ENCODE measurements at places on chromosomes 16 and 17.

GRCh38 chr16:15769239-15769638, 87.6 kb downstream of the MYH11 start:
- DNase-seq: no peak

DNA sequence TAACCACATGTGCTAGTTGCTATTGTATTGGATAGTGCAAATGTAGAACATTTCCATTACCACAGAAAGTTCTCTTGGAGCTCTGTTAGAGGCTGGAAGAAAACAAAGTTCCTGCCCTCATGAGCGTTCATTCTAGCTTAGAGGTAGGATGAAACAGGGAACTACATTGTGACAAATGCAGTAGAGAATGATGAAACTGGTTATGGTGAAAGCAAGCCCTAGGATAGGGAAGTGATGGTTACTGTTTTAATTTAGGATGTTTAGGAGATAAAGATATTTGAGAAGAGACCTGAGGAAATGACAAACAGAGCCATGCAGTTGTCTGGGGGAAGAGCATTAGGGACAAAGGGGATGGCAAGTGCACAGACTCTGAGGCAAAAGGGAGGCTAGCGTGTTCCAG, 50.7 kb downstream of the AATF start:
- DNase-seq: no peak

GRCh38 chr17:14372905-14373613, 72.2 kb downstream of the HS3ST3B1 start:
- no peak for DNase-seq

- DNase-seq: no peak
These were observed 121.0 kb upstream of the NLRP1 start for GRCh38 chr17:5705081-5705875.

- no peak for DNase-seq
These were observed 748.4 kb downstream of the MAF start for GRCh38 chr16:78852081-78852635.

DNA sequence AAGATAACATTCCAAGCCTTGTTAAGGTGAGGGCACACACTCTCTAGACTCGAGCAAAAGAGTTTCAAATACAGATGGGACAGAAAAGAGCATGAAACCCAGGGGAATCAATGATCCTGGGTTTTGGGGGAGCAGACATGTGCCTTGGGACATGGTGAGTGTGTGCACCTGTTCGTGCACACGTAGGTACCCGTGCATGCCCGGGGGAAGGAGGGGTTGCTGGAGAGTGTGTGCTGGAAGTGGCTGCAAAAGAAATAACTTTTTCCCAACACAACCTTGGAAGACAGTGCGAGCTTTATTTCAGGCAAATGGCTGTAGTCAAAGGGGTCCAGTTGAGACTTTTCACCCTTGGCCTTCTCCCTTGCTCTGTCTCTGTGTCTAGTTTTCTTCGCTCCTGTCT, 62.6 kb downstream of the C16orf78 start:
- no peak for DNase-seq

DNA sequence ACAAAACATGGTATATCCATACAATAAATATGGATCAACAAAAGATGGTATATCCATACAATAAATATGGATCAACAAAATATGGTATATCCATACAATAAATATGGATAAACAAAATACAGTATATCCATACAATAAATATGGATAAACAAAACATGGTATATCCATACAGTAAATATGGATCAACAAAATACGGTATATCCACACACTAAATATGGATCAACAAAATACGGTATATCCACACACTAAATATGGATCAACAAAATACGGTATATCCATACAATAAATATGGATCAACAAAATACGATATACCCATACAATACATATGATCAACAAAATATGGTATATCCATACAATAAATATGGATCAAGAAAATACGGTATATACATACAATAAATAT, 8.1 kb downstream of the METTL16 start:
- no peak for DNase-seq

DNA sequence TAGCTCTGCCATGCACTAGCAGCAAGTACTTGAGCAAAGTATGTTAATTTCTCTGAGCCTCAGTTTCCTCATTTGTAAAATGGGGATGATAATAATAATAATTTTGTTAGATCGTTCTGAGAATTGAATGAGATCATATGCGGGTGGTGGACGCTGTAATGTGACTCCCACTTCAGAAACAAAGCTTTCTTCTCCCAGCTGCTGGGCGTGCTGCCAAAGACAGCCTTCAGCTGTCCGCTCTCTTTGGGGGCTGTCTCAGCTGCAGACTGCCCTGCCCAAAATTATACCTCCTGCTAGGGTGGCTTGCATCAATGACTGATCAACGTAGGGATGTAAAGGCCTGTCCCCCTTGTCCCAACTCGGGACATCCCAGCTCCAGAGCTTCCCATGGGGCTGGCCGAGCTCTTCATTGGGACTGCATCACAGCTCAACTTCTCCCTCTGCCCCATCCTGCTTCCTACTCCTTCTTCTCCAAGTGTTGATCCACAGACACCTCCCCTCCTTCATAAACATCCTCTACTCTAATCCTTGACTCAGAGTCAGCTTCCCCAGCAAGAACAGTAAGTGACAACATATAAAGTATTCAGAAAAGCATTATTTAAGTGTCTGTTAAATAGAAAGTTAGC, 30.7 kb upstream of the CDH5 start:
- no peak for DNase-seq

DNA sequence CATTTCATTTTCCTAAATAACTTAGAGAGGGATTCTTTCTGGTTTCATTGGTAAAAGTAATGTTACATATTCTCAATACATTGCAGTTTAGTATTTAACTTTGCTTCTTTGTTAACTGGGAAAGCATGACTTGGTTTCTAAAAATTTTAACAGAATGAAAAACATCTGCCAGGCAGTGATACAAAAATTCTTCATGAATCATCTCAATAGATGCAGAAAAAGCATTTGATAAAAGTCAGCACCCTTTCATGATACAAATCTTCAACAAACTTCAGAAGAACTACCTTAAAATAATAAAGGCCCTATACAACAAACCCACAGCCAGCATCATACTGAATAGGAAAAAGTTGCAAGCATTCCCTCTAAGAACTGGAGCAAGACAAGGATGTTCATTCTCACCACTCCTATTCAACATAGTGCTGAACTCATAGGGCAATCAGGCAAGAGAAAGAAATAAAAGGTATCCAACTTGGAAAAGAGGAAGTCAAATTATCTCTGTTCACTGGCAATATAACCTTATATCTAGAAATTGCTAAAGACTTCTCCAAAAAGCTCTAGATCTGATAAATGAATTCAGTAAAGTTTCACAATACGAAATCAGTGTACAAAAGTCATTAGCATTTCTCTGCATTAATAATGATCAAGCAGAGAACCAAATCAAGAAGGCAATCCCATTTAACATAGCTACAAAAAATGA, 50.4 kb downstream of the SLFN5 start:
- no peak for DNase-seq

GRCh38 chr16:78744099-78744498, 644.6 kb downstream of the WWOX start:
- DNase-seq: no peak

- no peak for DNase-seq
These were observed 19.7 kb upstream of the C17orf107 start for GRCh38 chr17:4879601-4880000.

GRCh38 chr16:11711662-11712061, 31.0 kb downstream of the TXNDC11 start:
- DNase-seq: no peak

DNA sequence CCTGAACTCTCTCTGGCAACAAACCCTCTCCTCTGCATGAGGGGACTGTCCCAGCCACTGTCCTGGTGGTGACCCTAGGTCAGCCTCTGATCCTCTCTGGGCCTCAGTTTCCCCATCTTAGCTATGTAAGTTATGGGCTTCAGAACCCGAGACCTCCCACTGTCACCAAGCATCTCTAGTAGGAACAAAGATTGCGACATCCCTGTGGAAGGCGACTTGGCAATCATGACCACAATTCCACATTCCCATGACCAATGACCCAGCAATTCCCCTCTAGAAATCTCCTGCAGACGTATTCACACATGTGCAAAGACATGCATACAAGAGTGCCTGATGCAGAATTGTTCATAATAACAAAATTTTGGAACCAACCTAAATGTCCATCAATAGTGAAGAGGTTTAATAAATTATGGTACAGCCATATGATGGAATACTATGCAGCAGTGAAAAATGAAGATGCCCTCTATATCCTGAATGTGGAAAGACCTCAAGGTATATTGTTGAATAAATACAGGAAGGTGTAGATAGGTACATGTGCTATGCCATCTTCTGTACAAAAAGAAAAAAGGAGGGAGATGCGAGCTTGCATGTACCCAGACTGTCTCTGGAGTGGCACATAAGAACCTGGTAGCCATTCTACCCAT, 21.2 kb downstream of the CNGB1 start:
- DNase-seq: no peak

GRCh38 chr17:14760212-14760611, 459.3 kb downstream of the HS3ST3B1 start:
- no peak for DNase-seq

DNA sequence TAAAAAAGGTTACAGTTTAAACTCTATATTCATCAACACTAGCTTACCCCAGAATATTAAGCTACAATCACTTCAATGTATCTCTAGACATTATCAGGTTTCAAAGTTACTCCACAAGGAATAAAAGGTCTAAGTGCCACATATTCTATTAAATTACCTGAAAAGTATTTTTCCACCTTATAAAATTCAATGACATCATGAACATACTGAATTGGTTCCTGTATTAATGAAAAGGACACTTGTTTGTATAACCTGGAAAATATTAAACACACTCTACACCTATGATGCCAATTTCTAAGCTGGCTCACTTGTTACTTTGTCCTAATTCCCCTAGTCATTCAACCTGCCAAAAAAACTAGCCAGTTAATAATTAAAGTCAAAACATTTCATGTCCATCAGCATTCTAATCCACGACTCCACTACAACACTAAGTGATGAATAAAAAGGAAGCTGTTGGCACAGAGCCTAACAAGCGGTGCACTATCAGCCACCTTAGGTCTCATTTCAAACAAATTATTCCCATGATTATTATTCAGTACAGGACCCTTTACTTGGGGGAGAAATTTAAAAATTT, 12.2 kb downstream of the MED13 start:
- DNase-seq: no peak

- no peak for DNase-seq
These were observed 12.8 kb downstream of the CDH16 start for GRCh38 chr16:66905633-66906539.

DNA sequence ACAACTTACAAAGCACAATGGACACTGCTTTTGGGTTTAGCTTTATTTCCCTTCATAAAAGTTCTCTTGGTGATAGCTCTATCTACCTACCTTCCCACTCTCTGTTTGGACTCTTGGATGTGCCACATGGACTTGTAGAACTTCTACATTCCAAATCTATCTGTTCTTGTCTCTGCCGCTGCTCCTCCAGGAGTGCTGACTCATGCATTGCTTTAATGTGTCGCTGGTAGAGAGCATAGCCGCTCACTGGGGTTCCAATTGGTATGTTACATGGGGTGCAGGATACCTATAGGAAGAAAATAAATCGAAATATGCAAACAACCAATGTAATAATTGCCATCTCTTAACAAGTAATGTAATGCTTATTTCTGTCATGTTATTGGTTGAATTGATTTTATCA, 92.1 kb downstream of the TTC19 start:
- no peak for DNase-seq

GRCh38 chr16:75965504-75966374, 239.4 kb upstream of the CPHXL start:
- no peak for DNase-seq

DNA sequence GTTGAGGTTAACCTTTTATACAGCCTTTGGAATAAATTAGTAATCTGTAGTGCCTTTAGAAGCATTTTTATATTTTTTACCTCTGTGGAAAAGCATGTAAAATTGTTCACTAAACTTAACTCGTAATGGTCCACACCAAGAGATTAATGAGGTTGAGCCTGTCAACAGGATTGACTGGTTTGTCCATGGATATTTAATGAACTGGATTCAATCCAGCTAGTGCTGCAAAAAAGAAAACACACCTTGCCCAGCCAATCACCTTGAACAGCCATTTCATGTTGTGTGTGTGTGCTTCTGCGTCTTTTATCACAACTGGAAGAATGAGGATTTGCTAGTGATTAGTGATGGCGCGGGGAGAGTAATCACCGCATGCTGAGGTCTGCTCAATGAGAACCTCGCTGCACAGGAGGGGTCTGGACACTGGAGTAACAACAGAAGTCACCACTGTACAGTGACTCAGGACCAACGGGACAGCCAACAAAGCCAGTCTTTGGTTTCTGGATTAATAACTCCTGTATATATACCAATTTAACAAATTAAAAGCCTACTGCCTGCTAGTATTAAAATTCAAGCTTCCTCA, 33.7 kb downstream of the LITAFD start:
- DNase-seq: no peak

DNA sequence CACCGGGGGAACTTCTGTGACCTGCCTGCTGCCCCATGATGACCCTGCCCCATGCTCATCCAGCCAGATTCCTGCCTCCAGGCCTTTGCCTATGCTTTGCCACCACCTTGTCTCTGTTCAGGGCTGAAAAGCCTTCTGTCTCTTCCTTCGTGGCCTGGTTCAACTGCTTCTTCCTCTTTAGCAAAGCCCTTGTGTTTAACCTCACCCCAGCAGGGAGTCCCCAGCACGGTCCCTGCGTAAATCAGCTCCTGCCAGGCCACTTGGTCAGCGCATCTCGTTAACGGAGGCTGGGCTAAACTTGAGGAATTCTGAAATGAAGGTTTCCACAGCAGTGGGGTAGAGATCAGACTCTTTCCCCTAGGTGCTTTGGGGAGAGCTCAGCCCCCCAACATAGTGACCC, 16.1 kb upstream of the KCNJ12 start:
- DNase-seq: no peak

GRCh38 chr16:50847166-50847565, 105.3 kb downstream of the CYLD start:
- no peak for DNase-seq

DNA sequence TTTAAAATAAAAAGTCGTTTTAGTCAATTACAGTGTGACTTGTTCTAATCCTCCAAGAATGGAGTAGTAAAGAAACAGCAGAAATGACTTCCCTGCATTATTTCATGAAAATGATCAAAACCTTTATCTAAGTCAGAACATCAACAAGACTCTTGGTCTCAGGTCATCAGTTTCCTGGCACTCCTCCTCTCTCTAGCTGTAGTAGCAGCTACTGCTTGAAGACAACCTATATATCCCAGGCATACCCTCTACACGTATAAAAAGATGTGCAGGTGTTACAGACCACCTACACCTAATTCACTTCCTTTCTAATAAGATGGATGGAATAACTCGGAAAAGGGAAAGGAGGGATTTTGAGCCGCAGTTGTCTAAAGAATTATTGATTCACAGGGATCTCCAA, 1.6 kb upstream of the FBF1 start:
- DNase-seq: no peak

DNA sequence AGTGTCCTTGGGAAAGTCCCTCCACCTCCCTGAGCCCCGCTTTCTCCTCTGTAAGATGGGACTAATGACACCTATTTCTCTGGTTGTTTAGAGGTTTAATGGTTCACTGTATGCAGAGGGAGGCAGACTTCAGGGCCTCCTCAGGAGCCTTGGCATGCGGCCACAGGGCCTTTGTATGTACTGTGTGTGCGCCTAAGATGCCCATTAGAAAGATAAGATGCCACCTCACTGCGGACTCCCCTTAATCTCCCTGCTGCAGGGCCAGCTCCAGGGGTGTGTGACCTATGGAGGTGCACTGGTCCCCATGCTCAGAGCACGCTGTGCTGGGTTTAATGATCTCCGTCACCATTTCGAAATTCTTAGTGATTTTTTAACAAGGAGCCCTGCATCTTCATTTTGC, 59.3 kb downstream of the TMEM235 start:
- DNase-seq: no peak
